Hepatic stellate cell (primary cell): ENCODE measurements at places on chromosomes 16 and 17.

- DNase-seq, result peak; percentile 66
Measured at GRCh38 chr17:38663125-38663751, 11.5 kb downstream of the EPOP start.

GRCh38 chr17:48155889-48156611, 48.5 kb downstream of the SNX11 start:
- DNase-seq, result no peak

GRCh38 chr16:24282141-24282540, 26.0 kb downstream of the CACNG3 start:
- no peak for DNase-seq

DNA sequence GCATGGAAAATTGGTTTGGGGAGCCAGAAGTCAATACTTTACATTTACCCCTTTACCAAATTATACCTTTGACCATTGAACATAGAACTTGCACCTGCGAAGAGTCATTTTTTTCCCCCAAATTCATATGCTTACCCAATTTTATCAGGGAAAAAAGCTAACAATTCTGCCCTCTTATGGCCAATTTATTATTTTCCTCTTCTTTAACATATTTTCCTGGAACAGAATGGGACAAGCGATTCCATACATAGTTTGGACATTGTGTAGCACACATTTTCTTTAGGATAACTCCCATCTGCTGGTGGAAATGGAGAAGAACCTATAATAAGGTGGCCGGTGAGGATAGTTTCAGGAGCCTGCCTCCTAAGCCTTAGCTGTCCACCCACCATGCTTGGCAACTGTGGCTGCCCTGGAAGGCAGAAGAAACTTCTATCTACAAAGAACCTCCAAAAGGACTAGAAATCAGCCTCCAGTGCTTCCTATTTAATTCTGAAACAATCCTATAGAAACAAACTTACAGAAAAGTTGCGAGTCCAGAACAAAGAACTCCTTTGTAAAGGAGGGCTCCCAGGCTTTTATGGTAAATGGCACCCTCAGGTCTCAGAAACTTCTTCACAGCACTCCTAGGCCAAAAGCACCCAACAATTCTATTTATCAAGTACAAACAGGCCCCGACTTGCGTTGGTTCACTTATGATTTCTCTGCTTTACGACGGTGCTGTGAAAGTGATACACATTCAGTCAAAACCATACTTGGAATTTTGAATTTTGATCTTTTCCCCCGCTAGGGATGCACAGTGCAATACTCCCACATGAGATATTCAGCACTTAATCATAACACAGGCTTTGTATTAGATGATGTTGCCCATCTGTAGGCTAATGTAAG, 64.1 kb upstream of the CACNG4 start:
- DNase-seq, result peak; percentile 19

DNA sequence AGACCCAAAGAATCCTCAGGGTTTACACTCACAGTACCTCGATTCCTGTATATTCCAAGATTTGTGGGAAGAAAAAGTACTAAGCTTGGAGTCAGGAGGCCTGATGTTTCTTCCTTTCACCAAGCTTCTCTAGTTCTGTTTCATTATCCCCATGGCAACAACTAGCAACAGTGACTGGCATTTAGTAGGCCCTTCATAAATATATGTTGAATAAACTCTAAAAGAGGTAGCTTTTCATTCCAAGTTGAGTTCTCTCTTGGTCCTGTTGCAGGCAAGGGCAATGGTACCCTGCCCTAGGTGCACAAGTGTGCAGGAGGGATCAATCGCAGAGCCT, 527 bp upstream of the UBE2Z start:
- DNase-seq, result peak; percentile 63

DNA sequence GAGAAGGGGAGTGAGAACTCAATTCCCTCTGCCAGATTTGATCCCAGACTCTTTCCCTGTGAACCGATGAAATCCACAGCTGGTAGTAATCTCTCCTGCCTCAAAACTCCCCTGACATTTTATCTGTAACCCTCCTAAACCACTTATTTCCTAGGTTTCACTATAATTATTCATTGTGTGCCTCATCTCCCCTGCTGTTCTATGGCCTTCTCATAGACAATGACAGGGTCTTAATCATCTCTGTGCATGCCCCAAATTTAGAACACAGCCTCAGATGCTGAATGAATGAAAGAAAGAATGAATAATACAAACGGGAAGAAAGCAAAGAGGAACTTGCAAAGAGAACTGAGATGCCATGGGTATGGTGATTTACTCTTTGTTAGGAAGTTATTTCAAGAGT, 451.1 kb downstream of the HS3ST3B1 start:
- DNase-seq, result no peak

GRCh38 chr16:59341368-59341767, 607.3 kb upstream of the GOT2 start:
- no peak for DNase-seq

DNA sequence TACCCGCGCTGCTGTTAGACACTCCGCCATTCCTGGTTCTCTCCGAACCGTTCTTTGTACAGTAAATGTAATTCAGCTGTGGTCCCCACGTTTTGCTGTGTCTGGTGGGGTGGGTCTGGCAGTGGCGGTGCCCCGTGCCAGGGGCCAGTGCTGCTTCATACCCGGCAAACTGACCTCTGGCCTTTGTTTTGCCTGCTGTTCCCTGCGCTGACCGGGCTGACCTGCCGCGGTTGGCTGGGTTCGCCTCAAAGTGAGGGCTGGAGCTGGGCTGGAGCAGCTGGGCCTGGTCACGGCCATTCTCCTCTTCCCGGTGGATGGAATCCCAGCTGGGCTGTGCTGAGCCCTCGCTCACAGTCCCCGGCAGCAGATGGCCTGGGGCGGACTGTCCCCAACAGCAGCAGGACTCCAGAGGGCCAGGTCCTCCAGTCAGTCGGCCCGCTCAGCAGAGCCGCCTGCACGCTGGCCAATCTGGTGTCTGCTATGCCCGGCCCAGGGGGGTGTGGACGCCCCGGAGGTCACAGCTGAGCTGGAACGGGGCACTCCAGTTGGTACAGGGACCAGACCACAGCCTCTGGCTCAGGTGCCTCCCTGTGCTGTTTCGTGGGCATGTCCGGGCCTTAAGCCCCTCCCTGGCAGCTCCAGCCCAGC, 1.5 kb upstream of the WFIKKN1 start:
- no peak for DNase-seq

DNA sequence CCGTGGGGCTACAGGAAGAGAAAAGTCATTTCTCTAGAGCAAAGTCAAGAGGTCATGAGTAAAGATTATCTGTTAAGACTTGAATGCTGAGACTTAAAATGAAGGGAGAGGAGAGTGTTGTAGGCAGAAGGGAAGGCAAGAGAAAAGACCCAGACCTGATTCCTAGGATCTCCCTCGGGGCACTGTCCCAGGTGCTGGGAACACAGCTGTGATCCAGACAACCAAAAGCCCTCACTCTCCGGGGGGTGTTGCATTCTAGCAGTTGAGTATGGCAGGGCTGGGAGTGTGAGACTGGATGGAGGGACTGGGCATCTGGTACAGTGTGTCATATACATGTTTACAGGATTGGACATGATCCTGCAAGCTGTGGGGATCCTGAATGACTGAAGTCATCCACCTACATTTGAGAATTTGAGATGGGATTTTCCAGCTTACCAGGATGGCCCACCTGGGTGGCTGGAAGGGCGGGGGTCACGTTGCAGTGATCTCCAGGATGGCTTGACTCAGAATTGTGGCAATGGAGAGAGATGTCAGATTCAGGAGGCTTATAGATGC, 29.1 kb downstream of the ARSG start:
- no peak for DNase-seq

DNA sequence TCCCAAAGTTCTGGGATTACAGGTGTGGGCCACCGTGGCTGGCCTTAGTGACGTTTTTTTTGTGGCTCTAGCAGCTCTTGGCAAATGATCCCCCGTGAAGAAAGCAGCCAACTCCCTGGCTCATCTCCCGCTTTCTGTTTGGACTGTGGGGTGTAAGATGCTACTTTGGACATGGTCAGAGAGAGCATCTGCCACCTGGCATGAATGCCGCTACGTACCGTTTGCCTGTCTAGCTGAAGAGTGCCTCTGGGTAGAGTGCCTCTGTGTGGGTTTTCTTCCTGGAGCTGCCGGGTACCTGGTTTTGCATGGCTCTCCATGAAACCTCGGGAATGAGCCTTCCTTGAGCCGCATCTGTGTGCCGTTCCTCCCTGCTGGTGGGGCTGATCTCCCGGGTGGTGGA, 34.3 kb downstream of the NDEL1 start:
- no peak for DNase-seq

- no peak for DNase-seq
Measured at GRCh38 chr17:58148609-58149008, 425 bp downstream of the OR4D1 start.

DNA sequence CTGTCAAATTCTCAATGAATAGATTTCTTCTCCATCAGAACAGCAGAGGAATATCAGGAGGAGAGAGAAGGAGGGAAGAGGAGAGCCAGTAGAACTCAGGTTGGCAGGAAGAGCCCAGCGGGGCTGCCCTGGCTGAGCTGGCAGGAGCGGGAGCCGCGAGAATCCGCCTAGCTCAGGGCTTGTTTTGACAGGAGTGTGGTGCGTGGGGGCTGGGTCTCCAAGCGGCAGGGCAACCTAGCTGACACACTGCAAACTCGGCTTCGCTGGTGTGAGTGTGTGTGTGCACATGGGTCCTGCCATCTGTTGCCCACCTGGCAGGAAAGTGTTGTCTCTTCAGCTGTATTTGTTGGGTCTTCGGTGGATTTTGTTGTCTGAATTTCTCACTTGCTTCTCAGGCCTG, 27.9 kb upstream of the BCAR1 start:
- DNase-seq, result no peak

- DNase-seq, result no peak
Measured at GRCh38 chr16:78307824-78308528, 208.5 kb downstream of the WWOX start.
